Muscle of back (tissue), 13 donors: ENCODE measurements at places on chromosomes 4 and X. TPM values are rescaled to one million over a fixed set of nuclear protein-coding genes. Genes with fewer than 3 reads are reported as not detected.

- no peak for DNase-seq
Measured at GRCh38 chr4:27835851-27836250, 975.2 kb downstream of the STIM2 start.

DNA sequence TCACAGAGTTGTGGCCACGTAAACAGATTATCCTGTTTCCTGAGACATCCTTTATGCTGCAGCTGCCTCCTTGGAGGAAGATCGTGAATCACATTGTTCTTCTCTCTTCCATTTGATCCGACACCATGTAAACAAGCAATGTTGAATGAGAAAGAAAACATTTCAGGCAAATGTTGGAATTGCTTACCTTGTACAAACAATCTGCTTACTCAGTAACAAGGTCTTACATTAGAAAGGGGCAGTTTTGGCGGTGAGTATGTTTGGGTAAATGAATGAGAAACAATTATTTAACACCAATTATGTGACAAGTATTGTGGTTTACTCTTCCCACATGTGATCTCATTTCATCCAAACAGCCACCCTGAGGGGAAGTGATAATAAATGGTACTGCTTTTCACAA is 637.8 kb downstream of the RAB28 start:
- no peak for DNase-seq

DNA sequence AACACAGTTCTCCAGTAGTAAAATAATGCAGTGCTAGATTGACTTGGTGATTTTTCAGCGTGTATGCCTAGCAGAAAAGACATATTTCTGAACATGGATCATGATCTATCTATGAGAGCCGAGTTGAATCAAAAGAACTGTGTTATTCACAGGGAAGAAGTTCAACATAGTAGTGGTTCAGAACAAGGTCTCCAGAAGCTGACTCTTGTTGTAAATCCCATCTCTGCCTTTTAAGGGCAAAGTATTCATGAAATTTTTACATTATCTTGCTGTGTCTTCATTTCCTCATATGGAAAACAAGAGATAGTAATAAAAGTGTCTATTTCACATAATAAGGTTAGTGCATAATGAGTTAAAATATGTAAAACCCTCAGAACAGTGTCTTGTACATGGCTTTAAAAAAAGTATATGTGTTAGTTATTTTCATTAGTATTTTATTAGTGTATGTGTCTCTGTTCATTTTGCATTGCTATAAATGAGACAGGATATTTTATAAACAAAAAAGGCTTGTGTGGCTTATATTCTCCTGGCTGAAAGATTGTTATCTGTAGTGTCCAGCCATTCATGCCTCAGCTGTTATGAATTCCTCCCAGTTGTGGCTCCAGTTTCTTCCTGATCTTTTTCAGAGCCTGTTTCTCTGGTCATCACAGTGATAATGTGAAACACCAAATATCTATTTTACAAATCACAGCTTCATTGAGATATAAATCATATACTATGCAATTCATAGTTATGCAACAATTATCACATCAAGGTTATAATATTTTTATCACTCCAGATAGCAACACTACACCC is 1351.2 kb downstream of the STIM2 start:
- no peak for DNase-seq

DNA sequence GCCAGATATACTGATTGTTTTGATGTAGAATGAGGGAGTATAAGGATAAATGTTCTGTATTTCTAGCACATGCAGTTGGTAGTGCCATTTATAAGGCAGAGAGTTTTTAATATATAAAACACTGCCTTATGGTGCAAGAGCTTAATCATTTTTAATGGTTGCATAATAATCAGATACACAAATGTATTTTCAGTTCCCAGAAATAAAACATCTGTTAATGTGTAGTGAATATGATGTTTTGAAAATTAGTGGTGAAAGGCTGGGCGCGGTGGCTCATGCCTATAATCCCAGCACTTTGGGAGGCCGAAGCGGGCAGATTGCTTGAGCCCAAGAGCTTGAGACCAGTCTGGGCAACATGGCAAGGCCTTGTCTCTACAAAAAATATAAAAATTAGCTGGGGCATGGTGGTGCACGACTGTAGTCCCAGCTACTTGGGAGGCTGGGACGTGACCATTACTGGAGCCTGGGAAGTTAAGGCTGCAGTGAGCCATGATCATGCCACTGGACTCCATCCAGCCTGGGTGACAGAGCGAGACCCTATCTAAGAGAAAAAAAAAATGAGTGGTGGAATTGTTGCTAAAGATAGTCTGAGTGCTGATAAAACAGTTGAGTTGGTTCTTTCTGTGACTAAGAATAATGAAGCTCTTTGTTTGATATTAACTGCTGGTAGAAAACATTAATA is 29.3 kb downstream of the CLCN3 start:
- no peak for DNase-seq

DNA sequence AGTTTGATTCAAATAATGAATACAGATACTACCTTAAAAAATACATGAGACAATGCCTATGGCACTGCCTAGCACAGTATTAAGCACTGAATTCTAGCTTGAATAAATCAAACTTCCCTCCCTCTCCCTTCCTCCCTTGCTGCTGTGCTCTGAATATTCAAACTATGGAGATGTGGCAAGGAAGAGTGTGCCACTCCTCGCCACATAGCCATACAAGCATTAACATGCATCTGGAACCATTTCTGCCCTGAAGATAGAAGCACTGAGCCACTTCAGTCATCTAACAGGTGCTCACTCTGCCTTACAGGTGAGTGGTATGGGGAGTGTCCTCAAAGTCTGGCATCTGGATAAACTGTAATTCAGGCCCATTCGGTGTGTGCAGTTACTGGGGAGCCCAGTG is 276.9 kb downstream of the ARHGAP24 start:
- DNase-seq = no peak

DNA sequence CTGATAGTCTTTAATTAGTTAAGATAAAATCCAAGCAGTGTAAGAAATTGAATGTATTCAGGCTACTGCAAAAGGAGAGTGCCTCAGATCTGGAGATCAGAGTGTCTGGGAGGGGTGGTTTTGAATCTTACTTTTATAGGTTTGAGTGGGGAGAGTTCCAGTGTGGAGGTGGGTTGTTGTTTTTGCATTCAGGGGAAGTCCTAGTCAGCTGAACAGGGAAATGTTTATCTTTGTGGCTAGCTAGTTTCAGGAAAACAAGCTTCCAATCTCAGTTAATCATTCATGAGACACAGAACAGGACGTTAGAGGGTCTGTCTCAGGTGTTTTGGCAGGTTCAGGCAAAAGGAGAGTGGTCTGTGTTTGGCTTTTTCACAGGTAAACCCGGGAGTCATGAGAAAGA is 26.0 kb downstream of the ZNF81 start:
- DNase-seq = no peak

GRCh38 chr4:77662396-77662795 is 56.8 kb downstream of the CXCL13 start:
- DNase-seq = no peak

- DNase-seq = no peak
Measured at GRCh38 chr4:151355155-151355554, 29.8 kb upstream of the SH3D19 start.

GRCh38 chr4:118883861-118884260 is 4.8 kb upstream of the SYNPO2 start:
- no peak for DNase-seq

DNA sequence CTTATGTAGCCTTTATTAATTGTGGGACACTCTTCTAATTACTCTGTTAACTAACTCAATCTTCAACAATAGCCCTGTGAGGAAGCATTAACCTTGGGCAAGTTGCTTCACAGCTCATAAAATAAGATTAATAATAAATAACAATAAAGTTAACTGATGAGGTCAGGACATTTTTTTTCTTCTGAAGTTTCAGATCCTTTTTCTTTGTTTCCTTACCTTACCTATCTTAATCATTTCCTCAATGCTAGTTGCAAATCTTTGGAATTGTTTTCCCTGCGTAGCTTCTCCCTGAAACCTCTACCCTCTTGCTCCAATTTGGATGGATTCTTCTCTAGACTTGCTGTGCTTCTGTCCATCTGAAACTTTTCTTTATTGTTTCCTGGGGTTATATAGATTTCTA is 17.5 kb upstream of the PLAC8 start:
- no peak for DNase-seq

DNA sequence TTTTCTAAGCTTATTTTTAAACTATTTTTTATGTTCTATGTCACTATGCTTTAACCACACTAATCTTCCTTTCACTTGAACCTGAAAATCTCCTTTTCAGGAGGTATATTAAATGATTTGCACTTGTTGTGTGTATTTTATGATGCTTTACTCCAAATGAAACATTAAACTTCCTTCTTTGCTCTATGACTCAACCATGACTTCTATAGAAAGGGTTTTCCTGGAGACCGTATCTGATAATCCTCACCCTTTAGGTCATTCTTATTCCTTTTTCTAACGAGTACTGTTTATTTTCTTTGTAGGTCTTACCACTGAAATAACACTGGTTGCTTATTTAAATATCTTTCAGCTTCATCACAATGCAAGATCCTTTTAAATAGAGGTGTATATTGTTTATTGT is 1163.2 kb downstream of the PCDH18 start:
- DNase-seq = no peak

DNA sequence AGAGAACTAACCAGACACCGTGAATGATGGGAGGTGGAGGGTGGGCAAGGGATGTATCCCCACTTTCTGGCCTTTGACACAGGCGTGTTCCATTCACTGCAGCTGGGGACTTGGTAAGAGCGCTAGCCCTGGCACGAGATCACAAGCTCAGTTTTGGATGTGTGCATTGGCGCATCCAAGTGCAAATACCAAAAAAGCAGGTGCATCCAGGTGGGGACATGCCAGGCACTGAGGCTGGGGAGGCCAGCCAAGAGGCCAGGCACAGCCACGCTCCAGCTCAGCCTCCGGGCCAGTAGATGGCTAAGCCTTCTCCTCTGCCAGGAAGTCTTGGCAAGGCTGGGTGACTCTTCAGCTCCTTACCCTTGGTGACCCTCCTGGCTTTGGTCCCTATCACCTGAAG is 4.4 kb upstream of the ZFP92 start:
- DNase-seq = no peak

DNA sequence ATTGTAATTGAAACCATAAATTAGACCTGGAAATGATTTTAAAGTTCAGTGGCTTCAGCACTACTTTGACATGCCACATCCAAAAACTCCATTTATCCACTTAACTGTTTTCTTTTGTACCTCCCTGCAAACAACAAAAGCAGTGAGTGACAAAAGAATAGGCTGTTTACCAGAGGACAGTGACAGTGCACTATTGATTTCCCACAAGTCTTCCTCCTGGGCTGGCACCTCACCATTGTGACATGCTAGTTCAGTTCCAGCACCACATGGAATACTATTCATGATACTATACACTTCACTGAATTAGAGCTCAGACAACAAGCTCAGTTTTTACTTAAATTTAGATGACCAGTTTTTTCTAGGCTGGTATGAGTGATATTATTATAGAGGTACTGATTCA is 29.3 kb downstream of the MOSPD2 start:
- no peak for DNase-seq

DNA sequence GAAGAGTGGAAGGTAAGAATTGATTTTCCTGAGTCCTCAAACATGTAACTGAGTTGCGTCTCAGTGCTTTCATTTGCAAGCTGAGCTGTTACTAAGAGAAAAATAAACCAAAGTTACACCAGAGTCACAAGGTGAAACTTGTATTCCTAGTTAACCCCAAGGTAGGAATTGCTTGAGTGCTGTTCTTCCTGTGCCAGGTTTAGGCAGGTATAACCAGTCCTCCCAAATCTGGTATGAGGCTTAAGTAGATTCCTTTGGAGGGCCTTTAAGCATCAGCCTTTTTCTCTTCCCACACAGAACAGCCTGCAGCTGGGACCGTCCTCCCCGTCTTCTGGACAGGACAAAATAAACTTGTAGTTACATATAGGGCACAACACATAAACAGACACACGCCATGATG is 2.3 kb upstream of the BTC start:
- no peak for DNase-seq

DNA sequence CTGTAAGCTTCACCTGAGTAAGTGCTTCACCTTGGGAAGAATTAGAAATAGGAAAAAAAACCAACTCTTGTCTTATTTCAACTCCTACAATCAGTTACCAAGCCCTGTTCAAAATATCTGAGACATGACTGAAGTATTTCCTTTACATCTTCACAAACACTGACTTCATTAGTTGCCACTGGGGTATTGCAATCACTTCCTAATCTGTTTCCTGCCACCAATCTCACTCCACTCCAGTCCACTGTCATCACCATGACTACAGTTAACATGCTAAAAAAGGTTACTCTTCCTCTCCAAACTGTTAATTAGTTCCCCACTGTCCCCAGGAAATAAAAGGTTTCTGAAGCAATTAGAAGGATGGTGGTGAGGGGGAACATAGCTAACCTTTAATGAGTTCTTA is 3.3 kb upstream of the SUPT20HL1 start:
- DNase-seq = no peak

DNA sequence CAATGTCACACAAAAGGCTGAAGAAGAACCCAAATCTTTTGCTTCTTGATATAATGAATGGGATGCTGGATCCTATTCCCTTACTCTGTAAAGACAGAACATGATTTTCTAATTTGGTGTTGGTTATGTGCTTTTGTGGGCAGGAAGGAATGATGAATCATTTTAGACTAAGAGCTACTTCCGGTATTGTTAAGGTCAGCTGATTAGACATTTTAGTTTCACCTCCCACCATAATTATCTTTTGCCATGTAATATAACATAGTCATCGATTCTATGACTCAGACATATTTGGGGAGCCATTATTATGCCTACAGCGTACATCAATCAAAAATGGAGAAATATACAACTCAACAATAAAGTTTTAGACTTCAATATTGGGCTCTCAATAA is 265.3 kb downstream of the ZNF674 start:
- no peak for DNase-seq

Gene RNF150
- 37.4 TPM for polyA plus RNA-seq

Gene PRRG1
- polyA plus RNA-seq = 10.9 TPM

Gene GPR119
- polyA plus RNA-seq = not detected

Gene KDR
- 42.5 TPM for polyA plus RNA-seq

Gene NOX1
- 0.24 TPM for polyA plus RNA-seq

Gene FGF13
- 104 TPM for polyA plus RNA-seq
